Calu3 (cell line): ENCODE measurements at places on chromosomes 2 and 18.

- DNase-seq: no peak
Observed at GRCh38 chr2:240921995-240922244, 15.8 kb downstream of the CROCC2 start.

- DNase-seq: no peak
Observed at GRCh38 chr18:65751155-65752085, 608 bp downstream of the CDH7 start.

- DNase-seq: no peak
Observed at GRCh38 chr2:171602352-171602751, 80.1 kb downstream of the CYBRD1 start.

DNA sequence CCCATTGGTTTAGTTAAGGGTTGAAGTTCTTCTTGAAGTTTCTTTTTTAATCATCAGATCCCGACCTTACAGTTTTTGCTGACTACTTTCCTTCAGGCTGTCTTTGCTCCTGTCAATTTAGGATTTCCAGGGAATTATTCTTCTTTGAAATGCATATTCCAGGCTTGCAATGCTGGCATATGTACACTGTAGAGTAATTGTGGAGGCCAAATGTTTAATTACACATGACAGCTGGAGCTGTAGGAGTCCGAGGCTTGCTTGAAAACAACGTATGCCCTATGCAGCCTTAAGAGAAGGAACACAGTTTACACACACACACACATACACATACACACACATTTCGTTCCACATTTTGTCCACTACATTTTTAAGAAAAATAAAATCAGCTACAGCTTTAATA is 602.3 kb downstream of the TMEM182 start:
- no peak for DNase-seq

GRCh38 chr2:182448371-182448770 is 21.5 kb upstream of the PDE1A start:
- DNase-seq: no peak

GRCh38 chr2:10080536-10081304 is 509 bp upstream of the CYS1 start:
- no peak for DNase-seq

DNA sequence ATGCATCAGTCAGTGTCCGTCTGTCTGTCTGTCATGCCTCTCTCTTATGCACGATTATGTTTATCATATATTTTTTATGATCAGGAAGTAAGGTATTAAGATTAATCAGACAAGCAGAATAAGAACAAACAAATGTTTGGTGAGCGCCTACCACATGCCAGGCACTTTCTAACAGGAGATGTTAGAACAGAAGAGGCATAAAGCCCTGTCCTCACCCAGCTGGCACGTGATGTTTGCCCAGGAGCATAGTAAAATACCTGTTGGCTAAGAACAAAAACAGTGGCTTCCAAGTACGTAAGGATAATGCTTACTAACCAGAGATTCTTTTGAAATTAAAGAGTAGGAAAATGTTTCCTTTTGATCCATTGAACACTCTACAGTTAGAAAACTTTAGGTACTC is 380.2 kb upstream of the RAB12 start:
- no peak for DNase-seq

DNA sequence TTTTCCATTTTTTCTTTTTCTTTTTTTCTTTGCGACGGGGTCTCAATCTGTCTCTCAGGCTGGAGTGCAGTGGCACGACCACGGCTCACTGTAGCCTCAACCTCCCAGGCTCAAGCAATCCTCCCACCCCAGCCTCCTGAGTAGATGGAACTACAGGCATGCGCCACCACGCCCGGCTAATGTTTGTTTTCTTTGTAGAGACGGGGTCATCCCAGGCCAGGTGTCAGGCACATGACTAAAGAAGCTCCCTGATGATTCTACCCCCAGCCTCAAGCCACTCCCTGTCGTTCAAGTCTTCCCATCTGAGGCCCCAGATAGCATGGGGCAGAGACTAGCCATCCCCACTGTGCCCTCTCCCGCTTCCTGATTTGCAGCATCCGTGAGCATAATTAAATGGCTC is 9.8 kb upstream of the FZD5 start:
- DNase-seq: no peak

GRCh38 chr2:47893771-47894170 is 12.5 kb downstream of the FBXO11 start:
- DNase-seq: no peak

DNA sequence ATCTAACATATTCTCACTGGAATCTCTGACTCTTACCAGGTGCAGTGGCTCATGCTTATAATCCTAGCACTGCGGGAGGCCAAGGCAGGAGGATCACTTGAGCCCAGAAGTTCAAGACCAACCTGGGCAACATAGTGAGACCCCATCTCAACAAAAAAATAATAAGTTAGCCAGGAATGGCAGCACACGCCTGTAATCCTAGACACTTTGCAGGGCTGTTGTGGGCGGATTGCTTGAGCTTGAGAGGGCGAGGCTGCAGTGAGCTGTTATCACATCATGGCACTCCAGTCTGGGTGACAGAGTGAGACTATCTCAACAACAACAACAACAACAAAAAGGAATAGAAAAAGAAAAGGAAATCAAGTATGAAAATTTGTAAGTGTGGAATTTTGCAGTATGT is 306.5 kb upstream of the CYP26B1 start:
- no peak for DNase-seq

- no peak for DNase-seq
Observed at GRCh38 chr18:56309104-56309503, 329.3 kb downstream of the TXNL1 start.

- DNase-seq: no peak
Observed at GRCh38 chr2:27485496-27485895, 4.0 kb downstream of the IFT172 start.

- DNase-seq: no peak
Observed at GRCh38 chr2:191629976-191630712, 47.8 kb upstream of the NABP1 start.

DNA sequence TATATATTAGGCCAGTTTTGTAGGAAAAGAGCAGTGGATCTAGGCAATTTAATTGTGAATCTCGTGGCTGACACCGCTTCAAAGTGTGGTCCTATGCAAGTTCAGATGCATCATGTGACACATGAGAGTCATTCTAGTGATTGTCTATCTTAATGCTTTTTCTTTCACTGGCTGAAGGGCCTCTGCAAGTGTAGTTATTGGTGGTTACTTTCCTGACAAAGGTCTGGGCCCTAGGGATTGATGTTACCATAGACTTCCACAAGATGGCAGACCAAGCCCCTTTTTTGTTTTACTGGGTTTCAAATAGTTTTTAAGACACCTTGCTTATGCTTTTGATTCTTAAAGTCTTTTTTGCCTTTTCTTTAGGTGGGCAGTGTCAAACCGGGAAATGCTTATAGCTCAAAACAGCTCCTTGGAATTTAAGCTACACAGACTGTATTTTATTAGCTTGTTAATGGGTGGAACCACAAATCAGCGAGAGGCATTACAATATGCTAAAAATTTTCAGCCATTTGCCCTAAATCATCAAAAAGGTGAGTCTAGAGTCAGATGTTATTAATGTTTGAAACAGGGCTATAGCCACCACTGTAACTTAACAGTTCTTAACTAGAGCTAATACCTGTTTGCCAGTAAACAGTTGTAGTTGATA is 25.9 kb downstream of the CD8A start:
- DNase-seq: peak; percentile 30

- no peak for DNase-seq
Observed at GRCh38 chr2:168892327-168892726, 2.1 kb upstream of the SPC25 start.

DNA sequence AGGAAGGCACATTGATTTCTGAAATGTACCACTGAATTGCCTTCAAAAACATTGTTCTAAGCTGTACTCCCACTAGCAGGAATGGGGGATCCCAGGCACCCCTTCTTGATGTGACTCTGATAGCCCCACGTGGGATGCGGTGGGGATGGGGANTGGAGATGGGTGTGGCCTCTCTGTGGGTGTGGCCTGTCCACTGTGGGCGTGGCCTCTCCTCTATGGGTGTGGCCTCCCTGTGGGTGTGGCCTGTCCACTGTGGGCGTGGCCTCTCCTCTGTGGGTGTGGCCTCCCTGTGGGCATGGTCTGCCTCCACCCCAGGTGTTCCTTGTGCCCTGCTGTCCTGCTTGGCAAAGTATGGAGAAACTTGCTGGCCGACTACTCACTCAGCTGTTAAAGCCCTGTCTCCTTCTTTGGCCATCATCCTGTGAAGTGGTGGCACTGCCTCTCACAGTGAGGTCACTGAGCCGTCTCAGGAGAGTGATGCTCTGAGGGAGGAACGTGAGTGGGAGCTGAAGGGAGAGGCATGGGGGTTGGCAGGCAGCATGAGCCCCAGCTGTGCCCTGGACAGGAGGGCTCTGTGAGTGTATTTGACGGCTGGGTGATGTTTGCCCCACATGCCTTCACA is 6.7 kb upstream of the PARD6G start:
- DNase-seq: no peak

GRCh38 chr2:224638301-224638823 is 53.2 kb upstream of the CUL3 start:
- no peak for DNase-seq

GRCh38 chr2:158691619-158692018 is 103.5 kb upstream of the DAPL1 start:
- DNase-seq: no peak

GRCh38 chr2:236073246-236073645 is 94.9 kb downstream of the GBX2 start:
- DNase-seq: no peak

- no peak for DNase-seq
Observed at GRCh38 chr2:241506793-241507429, 1.5 kb downstream of the STK25 start.

- DNase-seq: no peak
Observed at GRCh38 chr2:8548065-8548618, 133.7 kb upstream of the ID2 start.

DNA sequence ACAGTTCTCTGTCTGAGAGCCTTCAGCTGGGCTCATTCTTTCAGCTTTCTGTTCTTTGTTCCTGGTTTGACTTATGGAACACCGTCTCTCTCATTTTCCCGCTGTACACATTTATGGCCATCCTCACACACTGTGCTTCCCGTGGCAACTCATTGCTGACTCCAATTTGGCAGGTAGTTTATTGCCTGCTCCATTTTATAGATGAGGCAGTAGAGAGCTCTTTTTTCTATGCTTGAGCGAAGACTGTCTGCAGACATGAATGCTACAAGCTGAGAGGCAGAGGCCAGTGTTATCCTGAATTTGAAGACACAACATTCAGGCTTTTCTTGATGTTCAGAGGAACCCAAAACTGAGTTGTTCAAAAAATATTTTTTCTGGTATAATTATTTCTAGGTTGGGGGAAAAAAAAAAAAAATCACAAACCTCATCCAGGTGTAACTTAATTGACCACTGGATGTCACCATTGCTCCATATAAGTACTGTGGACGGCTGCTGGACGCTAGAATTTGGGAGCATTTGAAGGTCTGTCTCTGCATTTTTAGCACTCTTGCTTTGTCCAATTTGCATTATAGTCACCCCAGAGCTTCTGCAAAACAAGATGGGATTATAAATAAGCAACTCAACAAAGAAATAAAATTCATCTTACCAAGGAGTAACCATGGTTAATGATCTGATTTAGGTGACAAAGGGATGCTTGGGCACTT is 83.5 kb downstream of the HRH4 start:
- peak; percentile 35 for DNase-seq

DNA sequence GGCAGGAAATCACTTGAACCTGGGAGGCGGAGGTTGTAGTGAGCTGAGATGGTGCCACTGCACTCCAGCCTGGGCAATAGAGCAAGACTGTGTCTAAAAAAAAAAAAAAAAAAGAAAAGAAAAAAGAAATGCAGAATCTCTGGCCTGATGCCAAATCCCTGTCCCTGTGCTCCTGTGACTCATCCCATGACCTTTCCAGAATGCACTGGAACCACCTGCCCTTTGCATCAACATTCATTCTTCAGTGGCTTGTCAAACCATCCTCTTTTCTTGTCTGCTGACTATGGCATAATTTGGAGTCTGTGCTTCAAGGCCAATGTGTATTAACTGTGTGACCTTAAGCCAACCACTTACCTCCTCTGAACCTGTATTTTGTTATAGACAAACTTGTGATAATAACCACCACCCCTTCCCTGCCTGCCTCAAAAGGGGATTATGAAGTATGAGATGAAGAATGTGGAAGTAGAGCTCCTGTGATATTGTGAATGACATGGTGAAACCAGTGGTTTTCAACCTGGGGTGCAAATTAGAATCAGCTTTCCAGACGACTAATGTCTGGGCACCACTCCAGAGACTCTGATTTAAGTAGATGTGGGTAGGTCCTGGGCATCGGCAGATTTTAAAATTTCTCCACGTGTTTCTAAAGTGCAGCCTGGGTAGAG is 189.3 kb downstream of the CLIP4 start:
- DNase-seq: no peak

GRCh38 chr18:58315041-58315440 is 271.0 kb downstream of the NEDD4L start:
- DNase-seq: no peak

DNA sequence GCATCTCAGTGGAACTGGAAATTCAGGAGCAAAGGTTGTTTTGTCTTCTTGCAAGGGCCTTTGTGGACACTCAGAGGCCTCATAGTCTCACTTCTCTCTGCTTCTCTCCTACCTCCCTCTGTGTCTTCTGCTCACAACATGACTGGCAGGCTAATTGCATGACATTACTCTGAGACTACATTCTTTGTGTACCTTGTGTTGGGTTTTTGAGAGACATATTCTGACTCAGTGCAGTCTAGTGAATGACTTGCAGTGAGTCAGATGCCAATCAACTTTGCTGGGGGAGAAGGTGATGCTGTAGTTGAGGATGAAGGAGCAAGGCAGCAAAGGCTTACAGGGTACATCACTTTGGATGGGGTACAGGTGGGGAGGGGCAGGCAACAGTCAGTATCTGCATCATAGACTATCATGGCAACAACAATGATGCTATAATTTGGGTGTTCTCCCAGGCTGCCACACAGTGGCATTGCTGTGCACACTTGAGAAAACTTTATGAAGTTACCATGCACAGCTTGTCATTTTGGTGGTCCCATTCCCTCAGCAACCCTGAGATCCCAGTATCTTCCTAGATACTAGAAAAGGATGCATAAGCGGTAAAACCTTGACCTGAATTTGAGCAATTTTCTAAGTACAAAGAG is 69.3 kb upstream of the SLC16A14 start:
- no peak for DNase-seq

- no peak for DNase-seq
Observed at GRCh38 chr2:70103531-70104061, 16.3 kb downstream of the PCBP1 start.
